ENCODE measurements at places on chromosomes 16 and 17. TPM values are rescaled to one million over a fixed set of nuclear protein-coding genes. Genes with fewer than 3 reads are reported as not detected.
A peak's percentile ranks its signal among the peaks of the same experiment; 100 is the strongest.

DNA sequence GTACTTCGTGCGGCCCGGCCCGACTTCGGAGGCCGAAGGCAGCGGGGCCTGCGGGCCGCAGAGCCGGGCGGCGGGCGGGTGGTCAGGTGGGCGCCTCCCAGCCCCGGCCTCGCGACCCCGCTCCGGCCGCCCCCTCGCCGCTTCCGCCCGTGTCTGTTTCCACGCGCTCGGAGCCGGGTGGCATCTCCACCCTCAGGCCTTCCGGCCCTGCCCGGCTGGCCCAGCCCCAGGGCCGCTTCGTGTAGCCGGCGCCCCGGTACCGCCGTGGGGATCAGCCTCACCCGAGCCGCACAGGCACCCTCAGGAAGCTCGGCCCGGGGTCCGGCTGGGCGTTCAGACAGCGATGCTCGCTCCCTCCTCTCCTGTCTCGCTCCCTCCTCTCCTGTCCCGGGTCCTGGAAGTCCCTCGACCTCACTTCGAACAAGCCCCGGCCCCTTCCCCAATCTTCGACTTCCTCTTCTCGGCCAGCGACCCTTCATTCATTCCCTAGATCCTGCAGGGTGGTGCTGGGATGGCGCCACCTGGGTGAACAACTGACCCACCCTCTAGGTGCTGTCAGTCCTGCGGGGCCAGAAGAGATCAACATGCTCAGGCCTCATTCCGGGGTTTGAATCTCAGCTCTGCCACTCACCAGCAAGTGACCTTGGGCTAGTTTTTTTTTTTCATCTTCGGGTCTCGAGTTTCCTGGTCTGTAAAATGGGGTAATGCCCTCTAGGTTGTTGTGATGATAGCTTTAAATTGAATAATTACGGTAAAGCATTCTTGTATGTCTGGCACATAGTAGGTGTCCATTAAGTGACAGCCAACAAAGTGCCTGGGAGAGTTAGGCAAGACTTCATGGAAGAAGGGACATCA is 610 bp downstream of the VPS4A start:
- H3K27ac ChIP-seq = peak overlapping the region; percentile 96
- peak; percentile 51 for DNase-seq
- peak overlapping the region; percentile 100 for H3K4me3 ChIP-seq
- peaks cover 24% of the 10 kb centered on the region for H3K36me3 ChIP-seq
- H3K4me1 ChIP-seq = no peaks in the 10 kb centered on the region
- H3K27me3 ChIP-seq = no peaks in the 10 kb centered on the region

GNG13 gene
- not detected for total RNA-seq

GRCh38 chr17:46175891-46176290 is 17.3 kb downstream of the KANSL1 start:
- no peak for DNase-seq
- no peak overlapping the region for H3K27ac ChIP-seq
- peaks cover 25% of the 10 kb centered on the region for H3K4me1 ChIP-seq
- H3K4me3 ChIP-seq = no peak overlapping the region
- no peaks in the 10 kb centered on the region for H3K27me3 ChIP-seq
- H3K36me3 ChIP-seq = peaks cover 15% of the 10 kb centered on the region

- H3K27me3 ChIP-seq = no peaks in the 10 kb centered on the region
- no peak for DNase-seq
- no peak overlapping the region for H3K27ac ChIP-seq
- H3K4me1 ChIP-seq = peaks cover 4% of the 10 kb centered on the region
- H3K4me3 ChIP-seq = no peak overlapping the region
- no peaks in the 10 kb centered on the region for H3K36me3 ChIP-seq
Measured at GRCh38 chr16:88872650-88873331, 6.3 kb upstream of the PABPN1L start.

DNA sequence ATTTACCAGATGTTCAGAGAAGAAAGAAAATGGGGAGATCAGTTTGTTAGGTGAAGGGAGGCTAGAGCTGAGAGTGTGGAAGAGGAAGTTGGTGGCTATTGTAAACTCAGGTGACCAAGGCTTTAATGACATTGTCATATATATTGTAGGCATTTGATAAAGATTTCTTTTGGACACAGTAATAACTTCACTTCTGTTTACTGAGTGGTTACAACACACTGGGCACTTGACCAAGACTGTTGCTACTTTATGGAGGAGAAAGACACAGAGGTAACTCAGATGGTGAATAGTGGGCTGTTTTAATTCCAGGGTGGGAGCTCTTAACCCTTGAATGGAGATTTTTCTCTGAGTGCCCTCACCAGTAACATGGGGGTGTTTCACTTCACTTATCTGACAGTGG is 46.0 kb downstream of the TNRC6A start:
- no peaks in the 10 kb centered on the region for H3K27me3 ChIP-seq
- H3K36me3 ChIP-seq = peaks cover 50% of the 10 kb centered on the region
- no peak overlapping the region for H3K27ac ChIP-seq
- no peak overlapping the region for H3K4me3 ChIP-seq
- DNase-seq = no peak

PPP1R1B gene
- total RNA-seq = 8.2 TPM
